ENCODE measurements at places on chromosomes 3 and 15.

- DNase-seq: no peak
These were observed 161.9 kb upstream of the TNIK start for GRCh38 chr3:171622126-171622525.

- no peak for DNase-seq
These were observed 48.9 kb downstream of the ZBBX start for GRCh38 chr3:167330993-167331785.

GRCh38 chr3:40681658-40682055 is 156.9 kb downstream of the ZNF621 start:
- no peak for DNase-seq

DNA sequence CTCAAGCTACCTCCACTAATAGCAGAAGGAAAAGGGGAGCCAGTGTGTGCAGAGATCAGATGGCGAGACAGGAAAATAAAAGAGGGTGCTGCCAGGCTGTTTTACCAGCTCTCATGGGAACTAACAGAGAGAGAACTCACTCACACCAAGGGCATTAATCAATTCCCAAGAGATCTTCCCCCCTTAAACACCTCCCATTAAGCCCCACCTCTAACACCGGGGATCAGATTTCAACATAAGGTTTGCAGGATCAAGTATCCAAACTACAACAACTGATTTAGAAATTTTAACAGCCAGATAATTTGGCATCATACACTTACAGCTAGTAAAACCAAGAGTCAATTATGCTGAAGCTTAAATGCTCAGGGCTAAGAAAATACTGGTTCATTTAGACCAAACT is 18.9 kb downstream of the CD200 start:
- no peak for DNase-seq

DNA sequence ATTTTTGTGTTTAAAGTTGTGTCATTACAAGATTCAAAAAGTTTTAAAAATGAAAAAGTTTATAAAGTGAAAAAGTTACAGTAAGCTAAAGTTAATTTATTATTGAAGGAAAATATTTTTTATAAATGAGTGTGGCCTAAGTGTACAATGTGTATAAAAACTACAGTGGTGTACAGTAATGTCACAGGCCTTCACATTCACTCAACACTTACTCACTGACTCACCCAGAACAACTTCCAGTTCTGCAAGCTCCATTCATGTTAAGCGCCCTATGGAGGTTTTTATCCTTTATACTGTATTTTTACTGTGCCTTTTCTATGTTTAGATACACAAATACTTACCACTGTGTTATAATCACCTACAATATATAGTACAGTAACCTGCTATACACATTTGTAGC is 76.3 kb downstream of the DTWD1 start:
- no peak for DNase-seq

GRCh38 chr3:119376758-119377157 is 82.6 kb downstream of the ARHGAP31 start:
- DNase-seq: no peak

GRCh38 chr3:117408811-117409210 is 699.2 kb downstream of the TUSC7 start:
- DNase-seq: no peak

- no peak for DNase-seq
These were observed 96.4 kb upstream of the NANOGP8 start for GRCh38 chr15:35181538-35181937.

DNA sequence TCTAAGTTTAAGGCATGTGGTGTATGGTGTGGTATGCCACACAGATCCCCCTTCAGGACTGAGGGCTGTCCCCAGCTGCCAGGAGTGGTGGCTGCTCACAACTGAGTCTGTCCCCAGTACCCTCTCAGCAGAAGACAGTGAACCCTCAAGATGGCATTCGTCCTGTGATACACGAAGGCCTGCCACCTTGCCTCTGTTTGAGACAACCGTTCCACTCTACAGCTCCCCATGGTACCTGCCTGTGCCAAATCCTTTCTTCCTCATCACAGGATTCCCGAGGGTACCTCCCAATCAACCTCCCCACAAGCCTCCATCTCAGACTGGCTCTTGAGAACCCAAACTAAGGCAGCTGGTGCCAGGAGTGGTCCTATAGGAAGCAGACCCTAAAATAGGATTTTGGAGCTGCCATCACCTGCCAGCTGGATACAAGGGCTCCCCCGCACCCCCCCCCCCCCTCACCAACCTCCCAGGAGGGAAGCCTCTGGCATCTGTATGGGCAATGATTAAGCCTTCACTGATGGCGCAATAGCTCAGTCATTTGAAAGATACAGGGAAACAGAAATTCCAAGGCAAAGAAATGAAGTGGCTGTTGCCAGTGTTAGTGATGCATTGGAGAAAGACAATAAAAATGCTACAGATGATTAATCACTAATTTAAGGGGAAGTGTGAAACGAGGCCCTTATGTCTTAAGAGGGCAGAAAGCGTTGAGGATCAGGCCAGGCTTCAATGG is 230.0 kb upstream of the LYSMD4 start:
- no peak for DNase-seq

GRCh38 chr15:69930754-69931153 is 167.0 kb downstream of the TLE3 start:
- no peak for DNase-seq

DNA sequence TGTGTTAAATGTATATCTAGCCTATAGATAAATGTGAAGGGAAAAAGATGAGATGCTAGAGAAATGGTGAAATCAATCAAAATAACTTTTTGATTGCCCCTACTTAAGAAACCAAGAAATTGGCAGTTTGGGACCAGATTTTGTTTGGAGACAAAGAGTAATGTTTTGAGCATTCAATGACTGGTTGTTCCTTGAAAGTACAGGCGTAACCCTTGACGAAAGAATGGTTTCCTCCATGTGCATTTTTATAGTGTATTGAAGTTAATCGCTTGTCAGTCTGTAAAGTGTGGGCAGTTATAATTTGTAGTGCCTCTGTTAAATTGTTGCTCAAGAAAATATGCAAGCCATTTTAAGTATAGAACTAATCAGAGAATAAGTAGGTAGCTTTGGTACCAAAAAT is 1.2 kb downstream of the KIF23 start:
- DNase-seq: no peak

- DNase-seq: no peak
These were observed 25.2 kb downstream of the COLQ start for GRCh38 chr3:15496341-15496664.

DNA sequence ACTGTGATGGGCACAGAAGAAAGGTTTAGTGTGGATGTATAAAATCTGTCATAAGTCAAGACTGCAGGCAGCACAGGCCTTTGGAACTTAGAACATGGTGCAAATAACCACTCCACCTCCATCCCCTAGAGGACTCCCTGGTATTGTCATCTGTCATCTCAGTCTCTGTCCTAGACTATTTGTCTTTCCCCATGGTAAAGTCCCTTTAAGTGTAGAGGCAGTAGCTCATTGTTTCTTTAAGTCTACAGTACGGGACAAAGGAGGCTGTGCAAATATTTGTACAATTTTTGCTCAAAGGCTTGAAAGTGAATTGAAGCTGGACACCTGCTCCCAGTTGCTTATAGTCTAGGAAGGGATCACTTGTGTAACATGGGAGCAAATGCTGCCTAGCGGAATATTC is 3.2 kb upstream of the PXYLP1 start:
- DNase-seq: no peak

- DNase-seq: peak; percentile 1
These were observed 1.4 kb downstream of the ATOSA start for GRCh38 chr15:52677593-52678467.

DNA sequence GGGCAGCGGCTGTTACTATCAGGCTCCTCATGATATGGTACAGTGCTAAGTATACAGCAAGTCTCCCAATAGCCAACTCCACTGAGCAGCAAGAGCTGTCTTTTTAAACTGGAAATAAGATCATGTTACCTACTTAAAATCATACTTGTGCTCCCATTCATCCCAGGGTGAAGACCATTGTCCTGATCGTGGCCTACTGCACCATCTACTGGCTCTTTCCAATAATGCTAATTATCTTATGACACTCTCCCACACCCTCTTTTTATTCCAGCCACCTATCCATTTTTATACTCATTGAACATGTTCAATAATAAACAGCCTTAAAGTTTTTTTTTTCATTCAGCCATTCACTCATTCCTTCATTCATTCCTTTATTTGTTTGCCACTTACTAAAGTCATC is 117.7 kb downstream of the GBE1 start:
- DNase-seq: no peak

DNA sequence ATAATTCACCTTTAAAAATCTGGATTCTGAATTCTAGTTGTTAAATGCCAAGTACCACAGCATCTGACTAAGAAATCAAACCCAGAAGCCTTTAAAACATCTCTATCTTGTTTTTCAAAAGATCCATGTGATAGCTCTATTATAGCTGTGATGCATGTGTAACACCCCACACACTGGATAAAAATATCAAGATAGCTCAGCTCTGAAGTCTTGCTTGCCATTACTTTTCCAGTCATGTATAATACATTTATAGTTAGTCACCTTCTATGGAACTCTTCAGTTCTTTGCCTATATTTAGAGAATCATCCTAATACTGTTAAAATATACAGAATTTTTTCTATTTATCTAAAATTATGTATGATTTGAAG is 11.6 kb downstream of the ARPP19 start:
- DNase-seq: no peak

- no peak for DNase-seq
These were observed 897 bp downstream of the RAD54L2 start for GRCh38 chr3:51539291-51539941.

GRCh38 chr3:194368918-194369317 is 625 bp downstream of the LRRC15 start:
- DNase-seq: no peak

DNA sequence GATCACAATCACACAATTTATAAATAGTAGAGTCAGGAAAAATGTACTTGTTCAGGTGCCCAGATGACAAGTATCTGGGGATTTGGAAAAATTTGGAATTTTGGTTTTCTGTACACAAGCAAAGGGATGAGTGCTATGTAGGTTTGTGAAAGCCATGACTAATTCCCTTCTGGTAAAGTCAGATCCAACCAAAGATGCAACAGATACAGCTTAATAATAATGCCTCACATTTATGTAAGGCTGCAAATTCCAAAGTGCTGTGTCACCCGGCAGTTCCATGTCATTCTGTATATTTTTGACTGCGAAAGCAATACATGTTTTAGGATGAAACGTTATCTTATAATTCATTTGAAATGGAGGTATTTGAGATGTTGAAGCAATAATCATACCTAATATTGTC is 102.7 kb upstream of the AGBL1 start:
- no peak for DNase-seq

DNA sequence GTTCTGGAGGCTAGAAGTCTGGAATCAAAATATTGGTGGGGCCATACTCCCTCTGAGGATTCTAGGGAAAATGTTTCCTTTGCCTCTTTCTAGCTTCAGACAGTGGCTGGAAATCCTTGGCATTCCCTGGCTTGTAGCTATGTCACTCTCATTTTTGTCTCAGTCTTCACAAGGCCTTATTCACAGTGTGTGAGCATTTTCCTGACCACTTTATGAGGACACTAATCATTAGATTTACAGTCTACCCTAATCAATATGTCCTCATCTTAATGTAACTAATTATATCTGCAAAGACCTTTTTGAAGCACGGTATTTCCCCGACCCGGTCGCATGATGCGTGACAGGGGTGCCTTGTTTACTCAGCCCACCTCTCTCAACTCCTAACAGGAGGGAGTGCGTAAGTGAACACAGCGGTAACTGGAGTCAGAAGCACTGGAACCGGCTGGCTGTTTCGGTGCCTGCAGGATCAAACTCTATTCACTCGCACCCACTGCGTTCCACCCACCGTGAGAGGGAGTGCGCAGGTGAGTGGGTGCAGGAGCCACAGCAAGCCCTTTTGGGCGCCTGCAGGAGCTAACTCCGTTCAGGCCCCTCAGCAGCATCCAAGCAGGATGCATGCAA is 155.0 kb downstream of the EPHA3 start:
- DNase-seq: no peak

DNA sequence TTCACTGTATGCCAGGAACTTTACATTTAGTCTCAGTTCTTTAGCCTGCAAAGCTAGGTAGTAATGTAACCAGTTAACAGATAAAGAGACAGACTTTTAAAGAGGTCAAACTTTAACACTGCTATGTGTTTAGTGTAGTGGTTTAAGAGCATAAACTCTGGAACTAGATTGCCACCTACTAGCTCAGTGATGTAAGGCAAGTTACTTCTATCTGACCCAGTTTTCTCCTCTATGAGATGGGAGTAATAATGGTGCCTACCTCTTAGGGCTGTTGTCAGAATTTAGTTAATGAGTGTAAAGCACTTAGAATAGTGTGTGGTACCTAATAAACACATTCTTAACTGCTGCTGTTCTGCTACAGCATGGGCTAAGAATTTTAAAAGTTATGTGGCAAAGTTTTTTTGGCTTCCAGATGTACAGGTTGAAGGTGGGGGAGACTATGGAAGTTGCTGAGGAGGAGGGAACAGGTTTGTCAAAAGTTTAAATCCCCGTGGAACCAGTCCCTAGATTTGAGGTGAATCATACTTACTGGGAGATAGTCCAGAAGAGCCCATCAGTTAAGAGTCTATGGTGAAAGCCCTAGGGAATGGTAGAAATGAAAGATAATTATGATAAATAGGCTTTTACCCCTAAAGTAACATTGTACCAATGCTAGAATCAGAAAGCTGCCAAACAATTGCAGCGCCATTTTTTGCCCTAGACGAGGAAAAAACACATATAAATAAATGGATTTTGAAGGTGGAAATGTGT is 13.9 kb downstream of the TSC22D2 start:
- DNase-seq: no peak

- DNase-seq: no peak
These were observed 2.6 kb downstream of the EHHADH start for GRCh38 chr3:185251272-185251671.

GRCh38 chr3:195865752-195866151 is 42.6 kb downstream of the TNK2 start:
- no peak for DNase-seq

GRCh38 chr15:67824197-67824968 is 926 bp upstream of the SKOR1 start:
- DNase-seq: no peak

DNA sequence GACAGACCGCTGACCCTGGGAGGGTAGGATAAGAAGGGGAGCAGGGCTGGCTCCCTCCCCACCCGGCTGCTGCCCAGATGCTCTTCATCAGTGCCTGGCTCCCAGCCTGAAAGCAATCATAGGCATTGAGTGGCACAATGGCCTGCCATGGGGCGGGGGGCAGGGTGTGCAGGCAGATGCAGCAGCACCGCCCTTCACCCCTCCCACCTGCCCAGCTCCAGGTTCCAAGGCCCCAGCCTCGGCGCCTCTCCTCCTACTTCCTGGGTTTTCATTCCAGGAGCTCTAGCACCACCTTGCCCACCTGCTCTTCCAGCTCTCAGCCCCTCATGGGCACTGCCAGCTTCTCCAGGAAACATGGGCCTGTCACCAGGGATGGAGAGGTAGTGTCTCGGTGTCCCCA is 101.7 kb downstream of the MEGF11 start:
- DNase-seq: peak; percentile 95

All from NCI-H1694 (cell line).